Activated CD4-positive, CD25-positive, alpha-beta regulatory T cell (primary cell): ENCODE measurements at places on chromosomes 2 and 18.

GRCh38 chr2:8059794-8060193 lies 622.1 kb upstream of the ID2 start:
- DNase-seq, result no peak

- no peak for DNase-seq
Observed at GRCh38 chr2:54329482-54330161, 73.6 kb upstream of the TSPYL6 start.

GRCh38 chr2:226798422-226799210 lies 1.0 kb downstream of the IRS1 start:
- peak; percentile 27 for DNase-seq

- no peak for DNase-seq
Observed at GRCh38 chr18:2513616-2514015, 57.7 kb downstream of the METTL4 start.
